ENCODE measurements at places on chromosomes 3 and 15.

DNA sequence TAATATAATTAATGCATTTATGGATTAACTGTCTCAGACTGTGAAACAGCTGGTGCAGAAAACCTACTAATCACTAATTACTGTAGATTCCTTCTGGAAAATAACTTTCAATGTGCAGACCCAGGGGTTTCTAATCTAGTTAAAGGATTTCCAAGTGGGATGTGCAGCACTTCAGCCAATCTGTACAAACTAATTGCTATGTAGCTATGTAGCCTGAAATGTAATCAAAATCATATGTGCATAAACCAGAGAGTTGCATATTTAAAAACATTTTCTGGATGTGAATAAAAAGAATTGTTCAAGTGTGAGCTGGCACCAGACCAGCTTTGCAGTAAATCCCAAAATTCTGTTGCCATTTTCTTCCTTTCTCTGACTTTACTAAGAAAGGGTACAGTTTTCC lies 127.5 kb upstream of the CD96 start:
- no peak for DNase-seq

- DNase-seq = no peak
These were observed 10.6 kb downstream of the CHCHD4 start for GRCh38 chr3:14113965-14114635.

DNA sequence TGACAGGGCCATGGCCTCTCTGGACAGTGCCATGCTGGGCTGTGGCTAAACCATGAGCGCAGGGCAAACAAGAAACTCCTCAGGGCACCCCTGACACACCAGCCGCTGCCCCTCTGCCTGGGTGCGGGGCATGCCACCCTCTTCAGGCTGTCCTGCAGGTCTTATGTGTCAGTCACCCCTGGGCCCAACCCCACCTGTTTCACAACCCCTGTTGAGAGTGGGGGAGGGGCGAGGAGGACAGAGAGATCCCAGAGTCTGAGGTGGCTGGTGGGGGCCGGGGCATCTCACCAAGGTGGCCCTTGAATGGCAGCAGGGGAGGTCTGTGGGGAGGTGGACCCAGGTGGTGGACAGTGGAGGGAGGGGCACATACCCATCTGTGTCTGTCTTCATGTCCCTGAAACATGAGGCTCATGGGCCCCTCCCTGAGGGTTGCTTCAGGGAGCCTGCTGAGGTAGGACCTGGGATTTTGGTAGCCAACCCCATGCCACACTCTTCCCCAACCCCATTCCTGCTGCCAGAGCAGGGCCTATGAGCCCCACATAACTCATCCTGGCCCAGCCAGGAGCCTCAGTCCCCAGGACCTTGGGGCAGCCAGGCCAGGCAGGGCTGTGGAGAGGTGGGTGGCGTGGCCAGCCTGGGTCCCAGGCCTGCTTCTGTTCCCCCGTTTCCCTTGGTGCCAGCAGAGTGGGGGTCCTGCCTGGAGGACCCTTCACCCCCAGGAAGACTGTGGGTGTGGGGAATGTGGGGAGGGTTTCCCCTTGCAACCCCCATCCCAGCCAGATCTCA lies 1.7 kb upstream of the STAB1 start:
- no peak for DNase-seq

GRCh38 chr15:99556011-99556410 lies 9.8 kb upstream of the MEF2A start:
- no peak for DNase-seq

Measured in NCI-H1092 (cell line).